Activated CD4-positive, alpha-beta T cell treated with anti-CD3 and anti-CD28 coated beads, Interleukin-2, amount 50 U/mL, for 4 hours (primary cell): ENCODE measurements at places on chromosomes 3 and 15.

DNA sequence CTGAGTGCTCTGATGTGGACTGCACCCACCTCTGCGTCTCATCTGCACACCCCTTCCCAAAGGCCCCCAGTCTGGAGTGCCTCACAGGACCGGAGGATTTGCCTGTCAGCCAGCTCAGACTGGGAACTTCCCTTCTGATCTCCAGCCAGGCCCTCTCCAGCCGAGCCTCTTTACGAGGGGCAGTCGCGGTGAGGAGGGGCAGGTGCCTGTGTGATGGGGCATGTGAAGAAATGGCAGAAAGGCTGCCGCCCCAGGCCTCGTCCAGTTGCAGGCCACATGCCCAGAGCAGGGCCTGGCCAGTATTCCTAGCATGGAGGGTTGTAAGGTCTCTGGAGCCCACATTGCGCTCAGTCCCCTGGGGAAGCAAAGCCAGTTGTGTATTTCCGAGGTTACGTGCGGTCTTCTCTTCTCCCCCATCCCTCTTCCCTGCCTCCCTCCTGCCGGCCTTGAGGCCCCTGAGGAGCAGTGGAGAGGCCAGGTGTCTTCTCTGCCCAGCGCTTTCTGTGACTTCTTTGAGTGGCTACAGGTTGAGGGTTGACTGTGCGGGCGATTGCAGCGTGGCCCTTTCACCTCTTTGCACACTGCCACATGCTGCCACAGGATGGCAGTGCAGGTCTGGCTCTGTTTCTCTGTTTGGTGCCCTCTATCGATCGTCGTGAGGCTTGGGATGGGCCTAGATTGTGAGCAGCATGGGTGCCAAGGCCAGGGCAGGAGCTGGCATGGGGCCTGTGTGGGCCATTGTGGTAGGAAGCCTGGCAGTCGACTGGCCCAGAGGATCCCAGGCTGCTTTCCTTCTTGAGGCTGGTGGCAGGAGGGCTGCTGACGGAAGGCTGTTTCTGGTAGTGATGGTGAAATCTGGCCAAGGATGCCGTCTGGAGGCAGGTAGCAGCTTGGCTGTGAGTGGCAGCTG, 5.3 kb downstream of the CLK3 start:
- DNase-seq = peak; percentile 71

DNA sequence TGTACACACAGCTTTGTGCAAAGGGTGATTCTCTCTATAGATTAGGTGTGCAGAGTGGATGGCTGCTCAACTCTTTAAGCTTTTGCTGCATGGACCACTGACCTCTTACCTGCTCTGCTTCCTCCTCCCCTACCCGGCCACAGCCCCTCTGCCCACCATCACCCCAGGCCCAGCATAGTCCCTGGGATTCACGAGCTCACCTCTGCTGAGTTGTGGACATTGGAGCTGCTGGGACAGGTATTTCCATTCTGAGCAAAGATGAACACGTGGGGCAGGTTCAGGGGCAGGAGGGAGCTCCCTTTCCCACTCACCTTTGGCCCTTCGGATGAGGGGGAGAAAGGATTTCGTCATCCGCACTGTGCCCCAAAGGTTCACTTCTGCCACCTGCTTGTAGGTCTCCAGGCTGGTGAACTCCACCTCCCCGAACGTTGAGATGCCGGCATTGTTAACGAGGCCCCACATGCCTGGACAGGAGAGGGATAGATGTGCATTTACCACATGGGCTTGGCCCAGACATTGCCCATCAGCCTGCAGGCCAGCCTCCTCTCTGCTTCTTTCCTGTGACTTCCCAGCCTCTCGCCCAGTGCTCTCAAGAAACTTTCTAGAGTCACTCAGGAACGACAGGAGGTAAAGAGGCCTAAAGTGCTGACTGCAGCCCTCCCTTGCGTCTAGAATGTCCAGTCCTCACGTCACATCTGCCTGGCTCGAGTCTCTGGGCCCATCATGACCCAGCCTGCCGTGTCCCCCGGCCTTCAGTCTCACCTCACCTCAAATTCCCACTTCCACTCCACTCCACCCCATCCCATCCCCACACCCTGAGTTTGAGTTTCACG, 41.6 kb downstream of the BDH1 start:
- DNase-seq = no peak

GRCh38 chr15:37122703-37123102, 22.4 kb upstream of the MEIS2 start:
- no peak for DNase-seq

DNA sequence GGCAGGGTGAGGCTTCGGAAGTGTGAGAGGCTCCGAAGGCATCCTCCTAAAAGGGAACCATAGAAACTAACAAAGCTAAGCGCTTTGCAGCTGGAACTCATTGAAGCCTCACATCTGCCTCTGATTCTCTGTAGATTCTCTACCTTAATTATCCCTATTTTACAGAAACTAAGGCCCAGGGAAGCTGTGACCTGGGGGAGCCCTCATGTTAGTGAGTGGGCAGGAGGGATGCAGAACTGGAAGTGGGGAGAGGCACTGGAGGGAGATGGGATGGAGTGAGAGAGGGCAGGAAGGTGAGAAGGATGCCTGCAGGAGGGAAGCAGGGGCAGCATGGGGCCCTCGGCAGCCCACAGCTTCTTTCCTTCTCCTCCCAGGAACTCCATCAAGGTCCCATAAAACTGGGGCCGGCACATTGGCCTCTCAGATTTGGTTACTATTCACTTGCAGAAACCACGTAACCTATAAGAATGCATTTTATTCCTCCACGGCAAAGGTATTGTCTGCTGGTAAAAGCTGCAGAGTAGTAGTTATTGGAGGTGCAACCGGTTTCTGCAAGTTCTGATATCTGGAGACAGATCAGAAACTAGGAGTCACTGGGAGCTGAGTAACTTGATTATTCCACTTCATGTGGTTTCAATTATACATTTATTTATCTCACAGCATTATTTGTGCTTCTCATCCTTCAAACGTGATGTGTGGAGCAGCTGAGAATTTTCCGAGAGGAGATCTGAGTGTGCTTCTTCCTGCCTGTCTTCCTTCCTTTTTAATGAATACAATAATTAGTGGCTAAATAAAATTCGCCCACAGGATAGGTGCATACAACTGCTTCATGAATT, 24.0 kb upstream of the CHCHD6 start:
- DNase-seq = no peak

GRCh38 chr15:95970326-95970725, 360.2 kb upstream of the NR2F2 start:
- no peak for DNase-seq

DNA sequence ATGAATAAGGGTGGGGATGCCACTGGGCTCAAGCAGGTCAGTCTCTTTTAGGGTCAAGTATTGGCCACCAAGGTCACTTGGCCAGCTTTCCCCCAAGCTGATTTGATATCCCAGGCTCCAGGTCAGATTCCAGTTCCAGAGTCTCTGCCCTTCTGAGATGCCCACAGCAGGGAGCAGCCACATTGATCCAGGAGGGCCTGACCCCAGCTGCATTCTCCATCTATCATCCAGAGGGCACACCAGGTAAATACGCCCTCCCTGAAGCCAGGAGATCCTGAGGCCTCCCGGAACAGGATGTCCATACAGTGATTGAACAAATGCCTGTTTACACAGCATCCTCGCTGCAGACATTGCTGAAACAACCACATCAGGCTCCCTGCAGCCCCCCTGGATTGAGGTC, 264.6 kb upstream of the TLE3 start:
- no peak for DNase-seq

GRCh38 chr3:128784232-128784631, 58.2 kb downstream of the RAB7A start:
- peak; percentile 56 for DNase-seq

GRCh38 chr15:85727068-85727467, 67.7 kb downstream of the KLHL25 start:
- DNase-seq = no peak

GRCh38 chr3:150805354-150805753, 42.4 kb upstream of the SIAH2 start:
- no peak for DNase-seq

DNA sequence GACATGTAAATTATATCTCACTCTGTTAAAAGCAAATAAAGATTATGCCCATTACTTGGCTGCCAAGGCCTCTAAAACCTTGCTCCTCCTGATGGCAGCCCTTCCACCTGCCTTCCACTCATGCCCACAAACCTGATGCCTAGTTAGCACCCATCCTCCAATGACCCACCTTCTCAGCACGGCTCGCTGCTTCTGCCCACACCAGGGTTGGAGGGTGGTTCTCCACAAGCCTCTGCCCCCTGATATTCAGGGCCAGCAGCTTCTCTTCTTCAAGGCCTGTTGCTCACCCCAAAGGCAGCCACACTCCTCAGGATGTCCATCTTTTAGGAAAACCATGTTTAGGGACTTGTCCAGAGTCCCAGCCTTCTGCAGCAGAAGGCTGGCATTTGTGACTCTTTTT, 263.4 kb upstream of the TLE3 start:
- DNase-seq = no peak

GRCh38 chr15:49154359-49154758, 1.0 kb downstream of the COPS2 start:
- no peak for DNase-seq

GRCh38 chr15:66290518-66290917, 2.9 kb upstream of the DIS3L start:
- no peak for DNase-seq

GRCh38 chr15:63605816-63606215, 8.6 kb downstream of the FBXL22 start:
- peak; percentile 47 for DNase-seq

- no peak for DNase-seq
Observed at GRCh38 chr3:78580681-78581080, 1187.1 kb downstream of the ROBO1 start.

GRCh38 chr3:65807225-65807624, 231.5 kb downstream of the MAGI1 start:
- no peak for DNase-seq

DNA sequence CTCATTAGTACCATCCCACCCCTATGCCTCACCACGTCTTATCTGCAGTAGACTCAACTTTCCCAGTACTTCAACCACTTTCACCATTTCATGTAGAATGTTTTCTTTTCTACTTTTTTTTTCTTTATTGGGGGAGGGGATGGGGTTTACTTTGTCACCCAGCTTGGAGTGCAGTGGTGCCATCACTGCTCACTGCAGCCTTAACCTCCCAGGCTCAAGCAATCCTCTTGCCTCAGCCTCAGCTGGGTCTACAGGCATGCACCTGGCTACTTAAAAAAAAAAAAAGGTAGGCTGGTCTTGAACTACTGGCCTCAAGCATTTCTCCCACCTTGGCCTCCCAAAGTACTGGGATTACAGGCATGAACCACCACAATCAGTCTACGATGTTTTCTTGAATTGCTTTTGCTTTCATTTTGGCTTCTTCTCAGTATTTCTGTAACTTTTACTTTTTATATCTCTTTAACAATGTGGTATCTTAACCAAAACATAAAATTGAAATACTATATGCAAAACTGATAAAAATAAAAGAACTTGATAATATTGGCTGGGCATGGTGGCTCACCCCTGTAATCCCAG, 44.9 kb upstream of the CHL1 start:
- DNase-seq = no peak

GRCh38 chr3:37668818-37669610, 192.7 kb upstream of the CTDSPL start:
- no peak for DNase-seq

GRCh38 chr15:48447657-48448056, 116.4 kb downstream of the DUT start:
- no peak for DNase-seq

DNA sequence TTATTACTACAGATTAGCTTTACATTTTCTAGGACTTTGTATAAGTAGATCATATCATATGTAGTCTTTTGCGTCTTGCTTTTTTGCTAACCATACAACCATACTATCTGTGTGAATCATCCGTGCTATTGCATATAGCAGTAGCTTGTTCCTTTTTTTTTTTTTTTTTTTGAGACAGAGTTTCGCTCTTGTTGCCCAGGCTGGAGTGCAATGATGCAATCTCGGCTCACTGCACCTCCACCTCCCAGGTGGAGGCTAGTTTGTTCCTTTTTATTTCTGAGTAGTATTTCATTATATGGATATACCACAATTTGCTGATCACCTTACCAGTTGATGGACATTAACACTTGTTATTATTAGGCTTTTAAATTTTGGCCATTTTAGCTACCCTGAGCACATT, 54.5 kb upstream of the TBL1XR1 start:
- DNase-seq = no peak

- no peak for DNase-seq
Observed at GRCh38 chr3:11546657-11547302, 96.9 kb downstream of the VGLL4 start.

DNA sequence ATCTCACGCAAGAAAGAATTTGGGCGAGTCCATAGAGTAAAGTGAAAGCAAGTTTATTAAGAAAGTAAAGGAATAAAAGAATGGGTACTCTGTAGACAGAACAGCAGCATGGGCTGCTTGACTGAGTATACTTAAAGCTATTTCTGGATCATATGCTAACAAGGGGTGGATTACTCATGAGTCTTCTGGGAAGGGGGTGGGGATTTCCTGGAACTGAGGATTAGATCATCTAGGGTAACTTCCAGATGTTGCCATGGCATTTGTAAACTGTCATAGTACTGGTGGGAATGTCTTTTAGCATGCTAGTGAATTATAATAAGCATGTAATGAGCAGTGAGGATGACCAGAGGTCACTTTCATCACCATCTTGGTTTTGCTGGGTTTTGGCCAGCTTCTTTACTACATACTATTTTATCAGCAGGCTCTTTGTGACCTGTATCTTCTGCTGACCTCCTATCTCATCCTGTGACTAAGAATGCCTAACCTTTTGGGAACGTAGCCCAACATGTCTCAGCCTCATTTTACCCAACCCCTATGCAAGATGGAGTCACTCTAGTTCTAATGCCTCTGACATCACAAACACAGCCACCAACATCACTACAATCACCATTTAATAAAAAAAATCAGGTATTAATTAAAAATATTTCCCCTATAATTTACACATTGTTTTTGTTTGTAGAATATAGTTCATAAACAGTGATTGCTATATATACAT, 890.7 kb upstream of the EPHA6 start:
- no peak for DNase-seq

DNA sequence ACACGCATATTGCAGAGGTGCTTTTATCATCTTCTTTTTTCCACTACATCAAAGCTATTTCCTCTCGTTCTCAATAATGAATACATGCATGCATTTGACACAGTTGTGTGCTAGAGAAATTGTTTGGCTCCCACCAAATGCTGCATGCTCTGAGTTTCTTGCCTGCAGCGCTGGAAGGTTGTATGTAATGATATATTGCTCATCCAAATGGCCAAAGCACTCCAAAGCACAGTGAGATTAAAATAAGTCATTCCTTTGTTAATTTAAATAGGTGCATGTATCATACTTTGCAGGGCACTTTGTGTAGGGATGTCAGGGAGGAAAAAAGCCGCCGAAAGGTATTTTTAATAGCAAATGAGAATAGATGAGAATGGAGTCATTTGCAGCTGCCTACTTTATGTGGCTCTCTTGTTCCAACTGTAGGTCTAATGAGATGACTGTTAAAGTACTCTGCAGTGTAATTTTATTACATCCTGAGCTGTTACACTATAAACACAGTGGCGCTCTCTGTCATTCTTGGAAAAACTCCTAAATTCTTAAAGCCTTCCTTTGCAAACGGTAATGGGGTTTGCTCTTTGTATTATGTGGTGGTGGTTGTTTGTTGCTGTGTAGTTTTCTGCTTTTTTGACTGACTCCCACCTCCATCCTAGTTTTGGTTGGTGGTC, 56.9 kb upstream of the SKOR1 start:
- no peak for DNase-seq
